ENCODE measurements at places on chromosomes 12 and 14.

DNA sequence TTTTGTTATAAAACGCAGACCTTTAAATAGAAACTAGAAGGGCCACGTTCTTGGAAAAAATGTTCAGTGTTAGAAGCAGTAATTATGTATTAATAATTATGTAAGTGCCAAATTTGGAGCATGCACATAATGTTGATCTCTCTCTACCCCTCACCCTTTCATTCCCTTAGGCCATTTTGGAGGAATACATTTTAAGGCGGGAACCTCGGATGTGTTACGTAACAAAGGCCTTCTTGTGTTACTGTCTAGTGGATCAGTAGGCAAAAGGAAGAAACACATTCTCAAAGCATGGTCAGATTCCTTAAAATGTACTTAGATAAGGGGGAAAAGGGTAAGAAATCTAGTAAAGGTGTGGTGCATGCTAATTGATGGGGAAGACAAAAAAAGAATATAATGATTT, 52.7 kb downstream of the RASSF3 start:
- no peak for DNase-seq
- H3K27me3 ChIP-seq = no peaks in the 10 kb centered on the region
- H3K4me3 ChIP-seq = peak overlapping the region; percentile 2
- no peak overlapping the region for H3K27ac ChIP-seq
- peaks cover 97% of the 10 kb centered on the region for H3K4me1 ChIP-seq

- no peak for DNase-seq
- H3K27ac ChIP-seq = no peak overlapping the region
- H3K4me1 ChIP-seq = no peaks in the 10 kb centered on the region
- H3K4me3 ChIP-seq = no peak overlapping the region
- H3K36me3 ChIP-seq = no peaks in the 10 kb centered on the region
These were observed 419.4 kb downstream of the GALC start for GRCh38 chr14:87573591-87573990.

DNA sequence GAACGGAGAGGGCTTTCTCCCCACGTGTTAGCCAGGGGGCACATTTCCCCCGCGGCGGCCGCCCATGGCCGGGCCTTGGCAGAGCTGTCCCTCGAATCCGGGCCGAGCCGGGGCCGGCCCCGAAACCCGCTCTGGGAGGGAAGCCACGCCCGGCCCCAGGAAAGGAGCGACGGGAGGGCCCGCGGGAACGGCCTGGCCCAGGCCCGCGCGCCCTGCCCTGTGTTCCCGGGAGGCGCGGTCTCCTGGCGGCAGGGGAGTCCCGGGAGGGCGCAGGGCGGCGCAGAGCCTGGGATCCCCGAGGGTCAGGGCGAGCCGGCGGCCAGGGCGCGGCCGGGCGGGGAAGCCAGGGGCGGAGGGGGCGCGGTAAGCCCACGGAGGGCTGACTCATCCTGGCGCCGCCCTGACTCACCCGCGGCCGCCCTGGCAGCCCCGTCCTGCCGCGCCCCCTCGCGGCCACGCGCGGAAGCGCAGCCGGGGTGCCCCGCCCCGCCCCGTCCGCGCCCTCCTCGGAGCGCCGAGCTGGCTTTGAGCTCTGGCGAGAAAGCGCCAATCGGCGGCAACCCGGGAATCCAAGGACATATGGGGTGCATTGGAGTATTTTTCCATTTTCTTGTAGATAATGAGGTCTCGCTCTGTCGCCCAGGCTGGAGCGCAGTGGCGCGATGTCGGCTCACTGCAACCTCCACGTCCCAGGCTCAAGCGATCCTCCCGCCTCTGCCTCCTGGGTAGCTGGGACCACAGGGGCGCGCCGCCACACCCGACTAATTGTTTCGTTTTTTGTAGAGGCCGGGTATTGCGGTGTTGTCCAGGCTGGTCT, 31.8 kb upstream of the PLEKHG6 start:
- H3K27me3 ChIP-seq = peaks cover 3% of the 10 kb centered on the region
- no peak overlapping the region for H3K27ac ChIP-seq
- peak overlapping the region; percentile 37 for H3K4me3 ChIP-seq
- H3K4me1 ChIP-seq = peaks cover 12% of the 10 kb centered on the region

- DNase-seq = no peak
- H3K36me3 ChIP-seq = no peaks in the 10 kb centered on the region
- H3K4me1 ChIP-seq = peaks cover 11% of the 10 kb centered on the region
These were observed 186.4 kb upstream of the PRMT8 start for GRCh38 chr12:3304436-3305165.

GRCh38 chr14:83172363-83172762, 1638.7 kb upstream of the SEL1L start:
- no peak overlapping the region for H3K27ac ChIP-seq
- no peak overlapping the region for H3K4me3 ChIP-seq

DNA sequence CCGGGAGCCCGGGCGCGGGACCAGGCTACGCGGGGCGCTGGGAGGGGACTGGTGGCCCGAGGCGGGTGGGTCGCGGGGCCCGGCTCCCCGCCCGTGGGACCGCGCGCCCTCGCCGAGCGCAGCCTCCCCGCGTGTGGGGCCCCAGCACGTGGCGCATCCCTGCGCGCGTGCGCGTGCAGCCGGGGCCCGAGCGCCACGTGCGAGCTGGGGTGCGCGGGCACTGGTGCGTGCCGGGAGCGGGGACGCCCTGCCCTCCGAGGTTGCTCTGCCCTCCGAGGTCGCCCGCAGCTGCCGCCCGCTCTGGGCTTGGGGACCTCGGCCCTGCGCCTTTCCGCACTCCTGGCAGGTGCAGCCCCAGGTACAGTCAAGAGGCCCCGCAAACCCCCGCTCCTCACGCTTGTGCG, 365 bp upstream of the CCDC88C start:
- DNase-seq = peak; percentile 82
- peaks cover 50% of the 10 kb centered on the region for H3K4me1 ChIP-seq
- peaks cover 9% of the 10 kb centered on the region for H3K36me3 ChIP-seq
- H3K27me3 ChIP-seq = no peaks in the 10 kb centered on the region
- H3K27ac ChIP-seq = peak overlapping the region; percentile 82

GRCh38 chr14:84592770-84593169, 937.2 kb upstream of the FLRT2 start:
- H3K36me3 ChIP-seq = no peaks in the 10 kb centered on the region
- no peak overlapping the region for H3K4me3 ChIP-seq
- H3K4me1 ChIP-seq = no peaks in the 10 kb centered on the region
- no peak for DNase-seq

GRCh38 chr12:15899282-15899870, 11.8 kb upstream of the DERA start:
- H3K36me3 ChIP-seq = peaks cover 84% of the 10 kb centered on the region
- no peak overlapping the region for H3K4me3 ChIP-seq
- H3K27me3 ChIP-seq = no peaks in the 10 kb centered on the region
- no peaks in the 10 kb centered on the region for H3K4me1 ChIP-seq
- no peak overlapping the region for H3K27ac ChIP-seq
- DNase-seq = no peak

DNA sequence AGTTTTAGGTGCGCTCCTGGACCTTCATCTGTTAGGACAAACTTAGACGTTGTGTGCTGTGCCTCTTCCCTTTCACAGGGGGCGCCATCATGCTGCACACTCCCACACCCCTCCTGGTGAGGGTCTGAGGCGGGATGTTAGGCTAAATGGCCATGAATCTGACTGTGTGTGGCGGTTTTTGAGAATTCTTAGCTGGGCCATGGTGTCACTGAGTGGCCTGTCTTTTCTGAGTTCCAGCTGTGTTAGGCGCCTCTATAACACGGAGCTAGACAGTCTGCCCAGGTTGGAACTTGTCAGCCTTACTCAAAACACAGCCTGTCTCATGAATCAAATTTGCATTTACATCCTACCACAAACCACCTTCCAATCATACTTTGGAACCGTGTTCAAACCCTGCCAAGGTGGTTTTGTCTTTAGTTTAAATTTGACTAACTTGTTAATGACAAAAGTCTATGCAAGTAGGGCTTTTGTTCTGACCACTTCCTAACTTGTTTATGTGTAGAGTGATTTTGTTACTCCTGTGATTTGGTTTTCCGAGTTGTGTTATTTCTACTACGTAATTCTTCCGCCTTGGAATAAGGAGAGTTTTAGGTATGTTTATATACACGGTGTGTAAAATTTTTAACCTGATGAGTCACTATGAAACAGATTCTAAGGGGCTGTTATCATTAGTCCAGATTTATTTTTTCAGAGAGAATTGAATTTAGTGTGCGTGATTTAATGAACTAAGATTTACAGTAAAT, 19.6 kb downstream of the ACVR1B start:
- peak; percentile 72 for DNase-seq
- peak overlapping the region; percentile 53 for H3K4me3 ChIP-seq
- no peak overlapping the region for H3K27ac ChIP-seq
- peaks cover 50% of the 10 kb centered on the region for H3K4me1 ChIP-seq
- no peaks in the 10 kb centered on the region for H3K27me3 ChIP-seq

DNA sequence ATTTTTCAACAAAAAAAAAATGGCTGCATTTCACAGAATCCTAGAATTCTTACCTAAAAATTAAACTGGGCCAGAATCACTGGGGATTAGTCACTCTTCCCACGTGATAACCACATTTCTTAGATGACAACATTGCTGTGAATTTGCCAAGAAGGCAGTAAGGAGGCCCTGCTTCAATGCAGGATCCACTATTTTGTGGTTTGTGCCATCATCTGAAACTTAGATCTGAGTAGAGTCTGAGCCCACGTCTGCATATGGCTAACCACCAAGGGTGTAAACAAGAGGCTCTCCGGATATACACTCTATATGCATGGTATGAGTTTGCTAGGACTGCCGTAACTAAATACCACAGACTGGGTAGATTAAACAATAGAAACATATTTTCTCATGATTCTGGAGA, 24.4 kb upstream of the TBX5 start:
- DNase-seq = no peak
- no peaks in the 10 kb centered on the region for H3K27me3 ChIP-seq
- no peaks in the 10 kb centered on the region for H3K4me1 ChIP-seq
- H3K27ac ChIP-seq = no peak overlapping the region
- no peaks in the 10 kb centered on the region for H3K36me3 ChIP-seq

DNA sequence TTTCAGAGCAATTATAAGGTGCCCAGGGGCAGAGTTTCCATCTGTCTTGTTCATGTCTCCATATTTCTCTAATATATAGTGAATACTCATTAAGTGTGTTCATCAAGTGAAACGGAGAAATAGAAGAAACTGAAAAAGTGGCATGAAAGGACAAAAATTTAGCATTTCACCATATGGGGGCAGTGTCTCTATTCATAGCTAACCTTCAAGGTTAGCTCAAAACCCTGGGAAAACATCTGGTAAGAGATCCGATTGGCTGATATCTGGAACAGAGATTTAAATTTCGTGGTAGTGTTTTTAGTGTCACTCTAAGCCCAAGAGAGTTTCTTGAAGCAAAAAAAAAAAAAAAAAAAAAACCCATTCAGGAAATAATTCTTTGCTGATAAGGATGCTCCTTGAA, 367.5 kb downstream of the DAD1 start:
- no peak overlapping the region for H3K27ac ChIP-seq
- H3K36me3 ChIP-seq = no peaks in the 10 kb centered on the region
- H3K4me3 ChIP-seq = peak overlapping the region; percentile 57
- H3K27me3 ChIP-seq = no peaks in the 10 kb centered on the region
- H3K4me1 ChIP-seq = no peaks in the 10 kb centered on the region

DNA sequence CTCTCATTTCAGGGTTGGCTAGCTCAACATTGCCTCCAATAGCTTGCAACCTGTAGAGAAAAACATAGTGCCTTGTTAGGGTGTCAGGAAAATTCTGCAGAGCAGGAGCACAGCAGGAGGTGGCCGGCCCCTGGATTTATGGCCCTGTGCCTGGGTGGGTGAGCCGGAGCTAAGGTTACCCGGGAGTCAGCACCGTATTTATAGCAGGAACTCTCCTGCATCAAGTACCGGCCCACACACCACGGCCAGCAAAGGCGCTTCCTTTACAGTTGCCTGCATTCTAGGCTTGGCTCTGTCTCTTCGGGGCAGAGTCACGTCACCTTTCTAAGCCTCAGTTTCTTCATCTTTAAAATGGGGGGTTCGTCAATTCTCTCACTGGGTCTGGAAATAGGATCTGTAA, 52.8 kb upstream of the EML1 start:
- no peaks in the 10 kb centered on the region for H3K36me3 ChIP-seq
- no peak overlapping the region for H3K4me3 ChIP-seq
- no peaks in the 10 kb centered on the region for H3K4me1 ChIP-seq
- no peak overlapping the region for H3K27ac ChIP-seq
- no peak for DNase-seq
- peaks cover 2% of the 10 kb centered on the region for H3K27me3 ChIP-seq

DNA sequence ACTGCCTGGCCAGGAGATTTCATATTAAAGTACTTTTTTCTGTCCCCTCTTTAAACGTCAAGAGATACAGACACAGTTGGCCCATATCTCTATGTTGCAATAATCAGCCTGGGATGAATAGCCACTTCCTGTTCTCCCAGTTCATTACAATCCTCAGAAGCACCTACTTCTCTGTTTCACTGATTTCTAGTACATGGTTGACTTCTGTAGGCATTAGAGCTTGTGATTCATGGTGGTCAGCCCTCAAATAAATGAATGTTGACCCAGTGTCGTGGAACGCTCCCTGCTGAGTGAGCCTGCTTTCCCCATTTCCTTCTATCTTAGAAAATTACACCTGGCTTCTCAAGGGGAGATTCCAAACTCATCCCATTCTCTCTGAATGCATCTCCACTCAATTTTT, 416.7 kb downstream of the PDZRN4 start:
- no peak for DNase-seq
- H3K27me3 ChIP-seq = no peaks in the 10 kb centered on the region
- H3K4me1 ChIP-seq = no peaks in the 10 kb centered on the region

Measured in CD4-positive, CD25-positive, alpha-beta regulatory T cell (primary cell).